ENCODE measurements at places on chromosomes 4 and X.

DNA sequence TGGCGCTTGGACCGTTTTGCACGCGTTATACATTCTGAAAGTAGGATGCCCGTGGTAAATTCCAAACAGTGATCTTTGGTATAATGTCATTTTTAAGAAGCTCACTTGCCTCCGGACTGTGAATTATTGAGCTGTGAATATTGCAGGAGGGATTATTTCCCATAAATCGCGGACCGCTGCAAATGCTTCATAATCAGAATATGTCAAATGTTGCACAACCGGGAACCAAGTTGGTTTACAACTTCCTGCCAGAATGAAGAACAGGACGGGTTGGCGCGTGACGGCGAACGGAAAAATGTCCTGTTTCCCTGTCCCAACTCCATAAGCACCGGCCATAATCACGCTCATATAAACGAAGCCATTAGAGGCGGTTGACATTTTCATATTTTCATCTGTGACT lies 67.6 kb downstream of the SHOX start:
- no peak for DNase-seq

GRCh38 chr4:100083289-100083688 lies 107.0 kb downstream of the DDIT4L start:
- no peak for DNase-seq

- DNase-seq: no peak
These were observed 199.8 kb upstream of the GATB start for GRCh38 chr4:151960449-151961230.

GRCh38 chrX:81304563-81304962 lies 102.7 kb downstream of the SH3BGRL start:
- no peak for DNase-seq

DNA sequence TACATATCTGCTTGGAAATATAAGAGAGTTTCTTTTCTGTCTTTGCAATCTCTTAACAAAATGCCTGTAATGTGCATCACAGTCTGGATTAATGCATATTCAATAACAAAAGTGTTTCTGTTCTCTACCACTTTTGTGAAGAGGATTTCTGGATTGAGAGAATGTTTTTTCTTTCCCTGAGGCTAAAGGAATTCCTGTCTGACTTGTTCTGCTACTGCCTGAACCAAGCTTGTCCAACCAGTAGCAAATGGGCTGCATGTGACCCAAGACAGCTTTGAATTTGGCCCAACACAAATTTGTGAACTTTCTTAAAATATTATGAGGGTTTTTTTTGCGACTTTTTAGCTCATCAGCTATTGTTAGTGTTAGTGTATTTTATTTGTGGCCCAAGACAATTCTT lies 1133.9 kb downstream of the SH3BGRL start:
- peak; percentile 10 for DNase-seq

DNA sequence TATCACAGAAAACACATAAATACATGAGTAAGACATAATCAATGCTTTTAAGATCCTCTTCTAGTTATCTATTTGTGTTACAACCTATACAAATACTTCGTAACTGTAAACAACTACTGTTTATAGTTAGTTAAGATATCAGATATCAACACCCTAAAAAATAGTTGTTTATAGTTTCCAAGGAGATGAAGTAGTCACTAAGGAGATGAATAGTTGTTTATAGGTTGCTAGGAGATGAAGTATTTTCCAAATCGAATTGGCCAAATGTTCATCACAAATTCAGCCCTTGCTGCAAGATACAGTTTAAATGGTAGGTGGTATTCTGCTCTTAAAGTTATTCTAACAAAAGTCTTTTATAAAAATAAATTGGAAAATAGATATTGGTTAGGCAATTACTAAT lies 618.2 kb upstream of the PCDH10 start:
- peak; percentile 9 for DNase-seq
